Stimulated activated CD8-positive, alpha-beta memory T cell treated with anti-CD3 and anti-CD28 coated beads, Interleukin-2, amount 100 ng/mL, for 48 hours (primary cell): ENCODE measurements at places on chromosomes 5 and 9.
A peak's percentile ranks its signal among the peaks of the same experiment; 100 is the strongest.

DNA sequence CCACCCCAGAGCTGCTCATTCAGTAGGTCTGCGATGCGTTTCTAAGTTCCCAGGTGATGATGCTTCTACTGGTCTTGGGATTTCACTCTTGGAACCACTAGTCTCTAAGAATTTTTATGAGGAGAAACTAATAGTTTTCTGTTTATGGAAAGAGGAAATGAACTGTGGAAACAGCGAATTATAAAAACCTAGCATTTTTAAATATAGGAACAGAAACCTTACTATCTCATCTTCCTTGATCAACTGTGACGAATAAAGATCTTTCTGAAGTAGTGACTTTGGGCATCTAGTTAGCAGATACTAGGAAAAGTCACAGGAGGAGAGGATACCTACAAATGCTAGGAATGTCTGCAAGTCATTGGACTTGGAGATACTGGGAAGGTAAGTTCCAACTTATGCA is 376.8 kb upstream of the RFX3 start:
- DNase-seq, result no peak

GRCh38 chr5:178651046-178651810 is 24.4 kb upstream of the CLK4 start:
- DNase-seq, result no peak

DNA sequence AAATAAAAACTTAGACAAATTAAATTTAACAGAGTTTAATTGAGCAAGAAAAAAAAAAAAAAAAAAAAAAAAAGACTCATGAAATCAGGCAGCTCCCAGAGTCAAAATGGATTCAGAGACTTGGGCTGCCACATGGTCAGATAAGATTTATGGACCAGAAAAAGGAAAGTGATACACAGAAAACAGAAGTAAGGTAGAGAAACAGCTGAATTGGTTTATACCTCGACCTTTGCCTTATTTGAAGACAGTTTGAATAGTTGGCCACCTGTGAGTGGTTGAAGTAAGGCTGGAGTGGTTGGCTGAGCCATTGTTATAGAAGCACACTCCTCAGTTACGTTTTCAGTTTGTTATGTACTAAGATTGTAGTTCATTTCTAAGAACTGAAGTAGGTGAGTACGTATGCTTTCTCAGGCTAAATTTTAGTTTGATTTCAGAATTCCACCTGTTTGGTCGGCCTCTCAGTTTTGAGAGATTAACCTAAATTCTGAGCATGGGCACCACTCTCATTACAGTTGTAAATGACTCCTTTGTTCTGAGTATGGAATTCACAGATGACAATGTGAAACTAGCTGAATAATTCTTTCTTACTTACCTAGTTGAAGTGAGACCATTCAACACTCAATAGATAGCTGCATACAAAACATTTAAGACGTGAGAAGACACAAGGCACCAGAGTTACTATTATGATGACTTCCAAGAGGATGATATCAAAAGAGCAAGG is 149.0 kb downstream of the AOPEP start:
- DNase-seq, result no peak

DNA sequence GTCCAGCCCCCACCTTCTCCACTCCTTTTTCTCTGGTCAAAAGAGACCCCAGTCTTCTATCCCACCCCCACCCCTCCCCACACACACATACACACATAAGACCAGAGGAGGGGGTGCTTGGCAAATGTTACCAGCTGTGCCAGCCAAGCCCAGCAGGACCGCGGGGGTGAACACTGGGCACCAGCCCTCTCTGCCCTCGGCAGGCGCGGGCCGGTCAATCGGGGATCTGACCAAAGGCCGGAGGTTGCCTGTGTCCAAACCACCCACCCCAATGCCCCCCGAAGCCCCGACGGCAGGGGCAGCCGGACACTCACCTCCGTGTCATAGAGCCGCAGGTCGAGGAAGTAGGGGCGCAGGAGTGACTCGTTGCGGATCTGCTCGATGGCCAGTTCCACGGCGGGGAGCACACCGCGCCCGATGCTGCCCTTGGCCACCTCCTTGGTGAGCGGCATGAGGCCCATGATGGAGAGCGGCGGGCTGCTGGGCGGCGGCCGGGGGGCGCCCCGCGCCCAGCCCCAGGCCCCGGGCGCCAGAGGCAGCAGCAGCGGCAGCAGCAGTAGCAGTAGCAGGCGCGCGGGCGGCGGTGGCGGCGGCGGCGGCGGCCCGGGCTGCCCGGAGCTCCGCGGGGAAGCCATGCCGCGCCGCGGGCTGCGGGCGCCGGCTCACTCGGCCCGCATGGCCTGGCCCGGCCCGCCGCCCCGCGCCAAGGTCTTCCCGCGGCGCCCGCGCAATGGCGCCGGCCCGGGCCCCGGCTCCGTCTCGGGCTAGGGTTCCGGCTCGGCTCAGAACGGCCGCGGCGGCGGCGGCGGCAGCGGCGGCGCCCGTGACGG is 417 bp downstream of the GABBR2 start:
- DNase-seq, result no peak

GRCh38 chr5:10875201-10875768 is 114.3 kb upstream of the DAP start:
- no peak for DNase-seq

- no peak for DNase-seq
These were observed 69.4 kb upstream of the DAB2IP start for GRCh38 chr9:121581786-121582600.

GRCh38 chr5:91225848-91226686 is 157.1 kb downstream of the ARRDC3 start:
- peak; percentile 41 for DNase-seq

DNA sequence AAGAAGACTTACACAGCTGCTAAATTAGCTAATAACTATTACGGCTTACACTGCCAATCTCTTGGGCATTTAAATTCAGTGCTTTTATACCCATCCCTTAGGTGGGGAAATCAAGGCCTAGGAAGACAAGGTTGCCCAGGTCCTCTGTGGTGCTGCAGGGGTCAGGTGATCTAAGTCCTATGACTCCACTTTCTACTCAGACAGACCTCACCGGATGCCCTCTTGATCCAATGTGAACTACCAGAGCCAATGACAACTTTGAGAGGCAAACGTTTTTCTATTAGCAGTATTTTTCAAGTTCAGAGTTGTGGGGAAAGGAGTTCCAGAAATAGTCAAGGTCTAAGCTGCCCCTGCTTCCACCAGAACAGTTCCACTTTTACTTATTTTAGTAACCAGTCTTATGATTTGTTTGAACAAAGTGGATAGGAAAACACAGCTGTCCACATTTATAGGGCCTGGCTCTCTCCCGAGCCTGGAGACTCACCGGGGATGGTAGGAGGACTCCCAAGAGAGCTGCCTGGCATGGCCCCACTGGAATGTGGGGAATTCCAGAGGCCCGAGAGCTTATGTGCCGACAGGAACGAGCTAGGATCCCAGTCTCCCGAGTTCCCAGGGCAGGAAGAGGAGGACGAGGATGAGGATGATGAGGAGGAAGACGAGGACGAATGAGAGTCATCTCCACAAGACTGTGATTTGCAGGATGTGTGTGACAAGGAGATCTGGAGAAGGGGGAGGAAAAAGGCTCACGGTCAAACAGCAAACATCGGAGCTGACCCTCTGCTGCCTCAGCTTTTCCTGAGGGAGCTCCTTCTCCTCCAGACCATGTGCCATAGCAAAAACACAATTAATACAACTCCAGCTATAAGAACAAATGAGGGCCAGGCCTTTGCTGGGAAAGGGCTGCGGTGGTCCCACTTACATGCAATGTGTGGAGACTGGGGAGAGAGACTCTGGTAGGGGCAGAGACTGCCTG is 16.7 kb downstream of the FAM193B start:
- DNase-seq, result no peak

- no peak for DNase-seq
These were observed 174.8 kb downstream of the COL23A1 start for GRCh38 chr5:178415353-178415752.

GRCh38 chr5:5140479-5141338 is 579 bp downstream of the ADAMTS16 start:
- no peak for DNase-seq

DNA sequence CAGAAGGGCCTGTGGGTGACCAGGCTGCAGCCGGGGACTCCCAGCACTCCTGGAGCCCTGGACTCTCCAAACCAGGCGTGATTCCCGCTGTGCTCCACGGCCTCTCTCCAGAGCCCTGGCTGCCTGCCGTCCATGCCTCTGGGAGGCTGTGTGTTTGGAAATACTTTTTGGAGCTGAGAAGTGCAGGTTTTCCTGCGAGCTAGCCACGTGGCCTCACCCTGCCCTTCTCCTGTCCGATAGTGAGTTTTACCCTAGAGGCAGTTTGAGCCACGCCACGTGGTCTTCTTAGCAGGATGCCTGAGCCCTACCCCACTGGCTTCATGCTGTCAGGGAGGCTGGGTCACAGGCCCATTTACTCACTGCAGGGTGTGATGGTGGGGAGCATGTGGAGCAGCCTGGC is 71.3 kb downstream of the COL5A1 start:
- no peak for DNase-seq

DNA sequence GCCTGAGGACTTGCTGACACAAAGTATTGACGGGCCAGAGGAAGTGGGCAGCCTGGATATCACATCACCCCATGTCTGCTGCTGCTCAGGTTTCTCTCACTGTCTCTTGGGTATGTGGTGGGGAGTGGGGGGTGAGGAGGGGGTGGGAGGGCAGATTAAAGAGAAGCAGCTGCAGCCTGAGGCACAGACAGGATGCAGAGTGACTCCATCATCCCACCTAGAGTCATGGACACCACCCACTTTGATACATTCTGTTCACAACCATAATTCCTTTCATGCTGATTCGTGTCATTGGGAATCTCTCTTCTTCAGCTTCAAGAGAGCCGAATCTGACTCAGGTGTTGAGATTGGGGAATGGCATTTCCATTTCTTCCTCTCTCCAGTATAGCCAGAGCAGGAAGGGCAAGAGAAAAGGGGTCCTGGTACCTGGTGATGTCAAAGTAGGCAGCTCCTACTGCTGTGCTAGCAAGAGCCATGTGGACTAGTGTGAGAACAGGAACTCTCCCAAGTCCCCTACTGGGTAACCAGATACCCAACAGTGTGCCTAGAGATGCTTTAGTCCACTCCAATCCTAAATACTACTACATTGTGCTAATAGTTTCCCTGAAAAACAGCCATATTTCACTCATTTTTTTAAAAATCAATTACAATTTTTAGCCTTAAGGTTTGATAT is 22.4 kb downstream of the GRAMD2B start:
- DNase-seq, result no peak

DNA sequence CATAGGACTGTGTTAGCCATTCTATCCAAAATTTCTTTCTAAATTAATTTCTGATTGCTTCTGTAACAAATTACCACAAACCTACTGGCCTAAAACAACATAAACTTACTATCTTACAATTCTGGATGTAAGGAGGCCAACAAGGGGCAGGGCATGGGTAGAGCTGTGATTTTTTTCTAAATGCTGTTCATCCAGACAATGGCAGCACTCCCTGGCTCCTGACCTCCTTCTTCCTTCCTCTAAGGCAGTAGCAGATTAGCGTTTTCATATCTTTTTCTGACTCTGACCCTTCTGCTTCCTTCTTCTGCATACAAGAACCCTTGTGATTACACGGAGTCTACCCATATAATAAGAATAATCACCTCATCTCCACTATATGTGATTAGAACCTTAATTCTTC is 1005.8 kb downstream of the CDH12 start:
- DNase-seq, result no peak

DNA sequence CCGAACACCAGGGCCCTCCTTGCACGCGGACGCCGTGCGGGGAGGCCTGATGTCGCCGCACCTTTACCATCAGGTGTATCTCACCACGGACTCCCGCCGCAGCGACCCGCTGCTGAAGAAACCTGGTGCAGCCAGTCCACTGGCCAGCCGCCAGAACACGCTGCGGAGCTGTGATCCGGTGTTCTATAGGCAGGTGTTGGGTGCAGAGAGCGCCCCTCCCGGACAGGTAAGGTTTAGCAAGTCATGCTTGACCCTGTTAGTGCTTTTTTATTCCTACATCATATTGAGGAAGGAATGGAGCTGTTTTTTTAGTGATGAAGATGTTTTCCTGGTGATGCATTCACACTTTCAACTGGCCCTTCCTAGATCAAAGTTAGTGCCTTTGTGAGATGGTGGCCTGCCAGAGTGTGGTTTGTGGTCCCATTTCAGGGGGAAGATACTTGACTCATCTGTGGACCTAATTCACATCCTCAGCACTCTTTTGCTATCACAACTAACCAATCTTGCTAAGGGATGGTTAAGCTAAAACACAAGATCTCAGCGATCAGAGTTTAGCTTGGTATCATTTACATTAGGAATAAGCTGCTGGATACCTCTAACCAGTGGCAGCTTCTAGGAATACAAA is 2.7 kb downstream of the PCDHGC3 start:
- no peak for DNase-seq

DNA sequence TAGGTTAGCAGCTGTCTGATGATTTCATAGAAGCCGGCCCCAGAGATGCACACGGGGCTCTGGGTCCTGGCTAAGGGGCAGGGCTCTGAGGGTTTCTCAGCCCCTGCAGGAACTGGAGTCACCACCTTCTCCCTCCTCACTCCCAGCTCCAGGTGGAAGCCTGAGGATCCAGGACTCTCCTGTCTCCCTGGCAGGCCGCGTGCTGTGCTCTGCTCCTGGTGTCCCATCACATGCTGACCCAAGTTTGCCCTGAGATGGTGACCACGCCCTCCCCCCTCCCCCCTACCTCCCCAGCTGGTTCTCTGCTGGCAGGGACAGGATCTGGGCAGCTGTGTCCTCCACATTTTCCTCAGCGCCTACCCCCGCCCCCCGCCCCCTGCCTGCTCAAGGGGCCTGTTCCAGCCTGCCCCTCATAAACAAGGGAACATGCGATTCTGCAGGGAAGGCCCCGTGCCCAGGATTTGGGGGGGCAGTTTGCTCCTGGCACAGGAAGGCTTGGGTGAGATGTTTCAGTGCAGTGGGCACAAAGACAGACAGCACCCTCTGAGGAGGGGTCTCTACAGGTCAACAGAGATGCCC is 87.4 kb downstream of the PSD2 start:
- DNase-seq, result no peak

DNA sequence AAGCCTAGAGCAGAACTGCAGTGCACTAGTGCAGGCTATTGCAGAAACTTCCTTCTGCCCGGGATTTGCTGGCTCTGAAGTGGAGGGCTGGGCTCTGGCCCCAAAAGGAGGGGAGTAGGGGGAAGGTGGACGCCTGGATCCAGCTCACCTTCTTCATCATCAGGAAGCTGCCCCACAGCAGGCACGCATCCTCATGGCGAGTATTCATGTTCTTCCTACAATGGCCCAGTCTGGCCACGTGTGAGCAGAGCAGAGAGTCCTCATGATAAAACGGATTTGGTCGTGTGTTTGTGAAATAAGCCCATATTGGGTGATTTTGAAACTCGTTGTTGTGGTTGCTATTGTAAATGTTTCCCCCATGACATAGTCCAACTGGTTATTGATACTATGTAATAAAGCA is 8.2 kb upstream of the GLIPR2 start:
- no peak for DNase-seq

- no peak for DNase-seq
These were observed 88.2 kb downstream of the PRRT1B start for GRCh38 chr9:131633491-131634031.

DNA sequence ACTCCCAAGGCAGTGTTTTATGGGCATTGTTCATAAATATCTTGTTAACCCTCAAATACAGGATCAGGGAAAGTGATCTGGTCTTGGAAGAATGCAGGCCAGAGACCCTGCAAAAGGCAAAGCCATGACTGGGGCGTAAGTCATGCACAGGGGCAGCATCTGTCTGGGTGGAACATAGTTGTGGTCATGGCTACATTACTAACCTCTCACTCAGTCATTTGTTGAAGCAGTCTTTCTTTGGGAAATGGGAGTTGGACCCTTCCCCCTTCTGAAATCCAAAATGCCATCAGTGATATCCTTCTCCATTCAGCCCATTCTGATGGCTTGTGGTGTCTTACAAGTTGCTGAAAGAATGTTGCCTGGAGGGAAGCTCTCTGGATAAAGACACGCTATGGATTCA is 68.1 kb downstream of the GDNF start:
- no peak for DNase-seq
